Spinal cord (tissue), 10 donors: ENCODE measurements at places on chromosomes 3 and 15.
A peak's percentile ranks its signal among the peaks of the same experiment; 100 is the strongest.

- DNase-seq = no peak
Observed at GRCh38 chr15:89072277-89072869, 15.9 kb upstream of the ABHD2 start.

- no peak for DNase-seq
Observed at GRCh38 chr3:35817216-35817615, 177.9 kb downstream of the ARPP21 start.

GRCh38 chr3:13025090-13025489 lies 48.1 kb downstream of the IQSEC1 start:
- DNase-seq = no peak

- DNase-seq = peak; percentile 83
Observed at GRCh38 chr3:65732051-65732935, 306.4 kb downstream of the MAGI1 start.

DNA sequence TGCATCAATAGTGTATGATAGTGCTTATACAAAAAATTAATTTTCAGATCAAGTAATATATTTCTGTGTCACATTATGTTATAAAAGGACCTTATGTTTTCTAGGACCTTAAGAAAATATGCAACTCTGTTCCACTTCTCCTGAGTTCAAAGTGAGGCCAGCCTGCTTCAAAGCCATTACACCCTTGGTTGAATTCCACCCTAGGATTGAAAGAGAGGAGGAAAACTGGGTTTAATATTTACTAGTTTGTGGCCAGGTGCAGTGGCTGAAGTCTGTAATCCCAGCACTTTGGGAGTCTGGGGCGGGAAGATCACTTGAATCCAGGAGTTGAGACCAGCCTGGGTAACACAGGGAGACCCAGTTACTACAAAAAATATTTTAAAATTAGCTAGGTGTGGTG lies 32.9 kb upstream of the NR1I2 start:
- DNase-seq = no peak

DNA sequence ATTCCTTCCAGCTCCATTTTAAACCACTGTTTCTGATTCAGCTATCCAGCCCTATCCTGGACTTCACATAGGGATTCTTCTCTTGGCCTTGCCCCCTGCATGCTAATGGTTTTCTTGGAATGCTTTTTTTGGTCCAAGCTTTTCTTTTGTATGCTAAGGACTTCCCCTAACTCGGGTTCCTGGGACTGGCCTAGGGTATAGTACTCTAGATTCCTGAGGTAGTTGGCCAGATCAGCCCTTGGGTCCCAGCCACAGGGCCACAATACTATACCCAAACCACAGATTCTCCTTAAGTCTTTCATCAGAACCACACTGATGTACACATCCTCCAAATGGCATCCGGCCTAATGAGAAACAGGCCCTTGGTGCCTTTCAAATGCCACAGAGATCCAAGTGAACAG lies 2.8 kb downstream of the FYCO1 start:
- DNase-seq = no peak

- no peak for DNase-seq
Observed at GRCh38 chr3:123281929-123282328, 80.2 kb downstream of the SEC22A start.

GRCh38 chr3:88661433-88661824 lies 446.0 kb upstream of the EPHA3 start:
- no peak for DNase-seq

DNA sequence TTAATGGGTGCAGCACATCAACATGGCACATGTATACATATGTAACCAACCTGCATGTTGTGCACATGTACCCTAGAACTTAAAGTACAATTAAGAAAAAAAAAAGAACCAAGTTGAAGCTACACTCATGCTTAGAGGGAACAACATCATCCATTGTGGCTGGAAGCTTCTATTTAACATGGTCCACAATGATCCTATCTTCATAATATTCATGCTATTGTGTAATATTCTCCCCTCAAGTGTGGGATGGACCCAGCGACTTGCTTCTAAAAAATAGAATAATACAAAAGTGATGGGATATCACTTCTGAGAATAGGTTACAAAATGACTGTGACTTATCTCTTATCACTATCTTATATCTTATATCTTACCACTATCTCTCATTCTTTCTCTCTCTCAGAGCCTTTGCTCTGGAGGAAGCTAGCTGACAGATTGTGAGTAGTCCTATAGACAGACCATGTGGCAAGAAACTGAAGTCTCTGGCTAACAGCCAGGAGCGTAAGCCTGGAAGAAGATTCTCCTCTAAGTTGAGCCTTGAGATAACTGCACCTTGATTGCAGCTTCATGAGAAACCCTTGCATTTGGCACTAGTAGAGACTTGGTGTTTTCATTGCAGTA lies 198.5 kb upstream of the MRPL3 start:
- DNase-seq = no peak

DNA sequence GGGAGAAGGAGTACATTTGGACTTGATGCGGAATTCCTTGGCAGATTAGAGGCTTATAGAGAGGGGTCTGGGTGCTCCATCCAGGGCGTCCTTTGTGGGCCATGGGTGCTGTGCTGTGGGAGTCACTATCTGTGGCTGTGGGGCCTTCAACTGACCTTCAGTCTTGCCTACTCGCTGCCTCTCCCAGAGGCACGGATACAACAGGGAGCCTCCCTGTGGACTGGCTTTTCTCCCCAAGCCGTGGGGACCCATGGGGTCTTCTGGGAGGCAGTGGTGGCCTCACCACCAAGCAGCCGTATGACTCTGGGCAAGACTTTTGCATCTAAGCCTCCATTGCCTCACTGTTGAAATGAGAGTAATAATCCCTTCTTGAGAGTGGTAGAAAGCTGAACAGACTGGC lies 83.9 kb downstream of the PDCD6IP start:
- no peak for DNase-seq

DNA sequence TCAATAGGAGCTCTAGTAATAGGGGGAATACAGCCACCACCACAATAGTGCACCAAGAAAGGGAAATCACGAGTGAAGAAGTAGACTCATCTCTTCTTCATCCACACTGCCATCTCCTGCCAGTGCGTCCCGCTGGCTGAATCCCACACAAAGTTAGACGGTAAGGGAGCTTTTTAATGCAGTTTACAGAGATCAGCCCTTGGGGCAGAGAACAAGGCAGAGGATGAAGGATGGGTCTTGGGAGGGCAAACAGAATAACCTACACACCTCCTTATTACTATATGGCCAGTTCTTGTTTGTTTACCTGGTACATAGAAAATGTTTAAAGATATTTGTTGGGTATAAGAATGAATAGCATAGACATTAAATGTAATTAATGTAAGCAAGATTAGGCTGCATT lies 11.0 kb upstream of the DPH6 start:
- no peak for DNase-seq

DNA sequence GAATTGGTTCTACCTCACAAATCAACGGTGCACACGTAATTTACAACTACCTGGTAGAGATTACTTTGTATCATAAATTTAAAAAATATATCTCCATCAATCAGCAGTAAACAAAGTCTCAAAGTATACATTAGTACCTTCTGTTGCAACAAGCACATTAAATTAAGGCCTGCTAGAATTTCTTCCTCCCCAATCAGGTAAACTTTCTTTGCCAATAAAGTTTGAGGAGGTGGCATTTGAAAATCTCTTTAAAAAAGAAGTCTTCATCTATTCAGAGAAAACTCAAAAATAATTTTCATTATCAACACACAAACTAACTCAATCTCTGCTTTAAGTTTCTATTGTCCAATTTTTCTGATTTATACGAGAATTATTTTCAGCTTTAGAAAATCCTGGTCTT lies 4.4 kb downstream of the CCNL1 start:
- no peak for DNase-seq

DNA sequence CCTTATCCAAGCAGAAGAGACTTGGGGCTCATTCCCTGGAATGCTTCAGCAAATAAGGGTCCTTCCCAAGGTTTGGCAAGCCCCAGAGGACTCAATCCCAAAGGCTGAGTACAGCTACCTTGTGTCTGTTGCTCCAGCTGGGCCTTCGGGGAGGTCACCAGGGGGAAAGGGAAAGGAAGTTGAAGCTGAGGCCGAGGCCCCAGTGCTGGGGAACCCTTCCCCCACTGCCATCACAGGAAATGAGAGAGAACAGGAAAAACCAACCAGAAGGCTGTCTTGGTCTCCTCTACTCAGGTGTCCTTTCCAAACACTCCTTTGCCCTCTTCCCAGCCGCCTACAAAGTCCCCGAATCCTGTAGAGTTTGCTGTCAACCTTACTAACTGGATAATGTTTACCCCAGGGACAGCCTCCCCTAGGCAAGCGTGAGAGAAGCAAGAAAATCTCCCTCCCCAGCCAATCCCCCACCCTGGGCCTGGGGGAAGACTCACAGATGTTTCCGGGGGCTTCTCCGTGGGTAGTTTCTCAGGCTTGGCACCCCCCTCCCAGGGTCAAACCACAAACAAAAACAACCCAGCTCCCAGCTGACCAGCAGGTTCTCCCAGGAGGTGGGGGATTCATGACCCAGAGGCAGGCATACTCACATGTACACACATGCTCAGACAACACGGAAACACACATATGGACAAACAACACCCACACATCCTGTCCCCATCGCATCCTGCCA lies 5.5 kb downstream of the CSRNP1 start:
- DNase-seq = peak; percentile 37

DNA sequence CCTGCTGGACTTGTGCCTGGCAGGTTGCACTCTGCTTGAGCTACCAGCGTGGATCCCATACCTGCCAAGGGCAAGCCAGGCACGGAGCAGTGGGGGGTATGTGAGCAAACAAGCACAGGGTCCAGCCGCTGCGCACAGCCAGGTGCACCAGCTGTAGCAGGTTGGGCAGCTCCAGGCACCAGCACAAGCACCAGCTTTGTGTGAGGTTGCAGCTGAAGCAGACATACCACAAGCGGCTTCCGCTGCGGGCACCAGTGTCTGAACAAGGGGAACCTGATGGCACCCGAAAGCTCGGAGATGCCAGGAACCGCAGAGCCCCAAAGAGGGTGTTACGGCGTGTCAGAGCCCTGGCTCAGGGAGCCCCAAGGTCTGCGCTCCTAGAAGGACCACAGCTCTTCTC lies 472.7 kb upstream of the ARL6 start:
- DNase-seq = no peak

- peak; percentile 46 for DNase-seq
Observed at GRCh38 chr3:128878556-128879124, 780 bp upstream of the ACAD9 start.

DNA sequence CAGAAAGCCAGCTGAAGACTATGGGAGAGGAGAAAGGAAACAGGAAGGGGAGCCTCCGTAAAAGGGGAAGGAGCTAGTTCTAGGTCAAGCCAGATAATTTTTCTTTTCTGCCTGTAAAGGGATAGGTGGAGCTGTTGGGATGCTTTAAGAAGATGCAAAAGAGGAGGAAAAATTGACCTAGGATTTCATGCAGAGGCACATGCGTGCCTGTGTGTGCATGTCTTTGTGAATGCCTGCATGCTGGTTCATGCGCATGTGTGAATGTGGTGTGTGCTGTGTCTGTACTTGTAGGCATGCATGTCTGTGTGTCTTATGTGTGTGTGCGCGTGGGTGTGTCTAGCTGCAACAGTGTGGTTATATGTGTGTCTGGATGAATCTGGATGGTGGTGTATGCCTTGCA lies 27.3 kb downstream of the CCDC33 start:
- no peak for DNase-seq

- DNase-seq = no peak
Observed at GRCh38 chr3:78611278-78611677, 1156.5 kb downstream of the ROBO1 start.

GRCh38 chr15:81054236-81054635 lies 53.5 kb downstream of the TLNRD1 start:
- DNase-seq = no peak

- DNase-seq = no peak
Observed at GRCh38 chr15:43325039-43325684, 5.2 kb downstream of the LCMT2 start.

DNA sequence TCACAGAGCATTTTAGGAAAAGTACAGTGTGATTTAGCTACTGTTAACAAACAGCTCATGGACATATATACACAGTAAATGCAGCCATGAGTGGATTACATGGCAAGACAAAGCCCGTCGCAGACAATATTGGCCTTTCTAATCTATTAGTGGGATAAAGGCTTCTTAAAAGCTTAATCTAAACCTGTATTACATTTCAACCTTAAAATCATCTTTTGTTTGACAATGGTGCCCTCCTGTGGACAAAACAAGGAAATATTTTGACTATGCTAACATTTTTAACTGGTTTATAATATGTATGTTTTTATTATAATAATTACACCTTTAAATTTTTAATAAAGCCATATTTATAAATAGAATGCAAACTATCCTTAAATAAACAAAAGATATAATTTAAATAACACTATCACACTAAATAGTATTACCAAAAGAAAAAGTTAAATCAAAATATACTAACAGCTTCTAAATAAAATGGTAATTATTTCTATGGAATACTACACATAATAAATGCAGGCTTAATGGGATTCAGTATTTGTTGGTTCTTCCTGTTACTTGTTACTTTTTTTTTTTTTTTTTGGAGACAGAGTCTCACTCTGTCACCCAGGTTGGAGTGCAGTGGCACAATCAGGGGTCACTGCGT lies 38.6 kb downstream of the TAFA4 start:
- peak; percentile 42 for DNase-seq

DNA sequence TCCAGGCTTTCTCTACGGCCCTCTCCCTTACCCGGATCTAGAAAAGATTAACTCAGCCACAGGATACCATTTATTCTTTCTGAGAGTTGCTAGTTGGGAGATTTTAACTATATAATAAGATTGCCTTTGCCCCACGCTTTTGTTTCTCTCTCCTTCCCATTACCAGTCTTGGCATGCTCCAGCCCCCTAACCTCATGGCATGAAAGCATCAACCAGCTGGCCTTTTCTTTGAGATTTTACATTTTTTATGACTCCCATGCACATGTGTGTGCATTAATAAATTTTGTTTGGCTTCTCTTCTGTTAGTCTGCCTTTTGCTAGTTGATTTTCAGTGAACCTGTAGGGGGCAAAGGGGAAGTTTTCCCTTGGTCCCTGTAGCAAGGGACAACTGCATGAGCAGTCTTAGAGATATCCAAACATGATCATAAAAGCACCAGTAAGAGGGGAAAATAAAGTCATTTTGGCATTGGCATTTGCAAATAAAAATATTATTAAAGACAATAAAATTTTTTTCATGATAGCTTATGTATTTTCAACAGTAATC lies 73.6 kb downstream of the OXSM start:
- no peak for DNase-seq

DNA sequence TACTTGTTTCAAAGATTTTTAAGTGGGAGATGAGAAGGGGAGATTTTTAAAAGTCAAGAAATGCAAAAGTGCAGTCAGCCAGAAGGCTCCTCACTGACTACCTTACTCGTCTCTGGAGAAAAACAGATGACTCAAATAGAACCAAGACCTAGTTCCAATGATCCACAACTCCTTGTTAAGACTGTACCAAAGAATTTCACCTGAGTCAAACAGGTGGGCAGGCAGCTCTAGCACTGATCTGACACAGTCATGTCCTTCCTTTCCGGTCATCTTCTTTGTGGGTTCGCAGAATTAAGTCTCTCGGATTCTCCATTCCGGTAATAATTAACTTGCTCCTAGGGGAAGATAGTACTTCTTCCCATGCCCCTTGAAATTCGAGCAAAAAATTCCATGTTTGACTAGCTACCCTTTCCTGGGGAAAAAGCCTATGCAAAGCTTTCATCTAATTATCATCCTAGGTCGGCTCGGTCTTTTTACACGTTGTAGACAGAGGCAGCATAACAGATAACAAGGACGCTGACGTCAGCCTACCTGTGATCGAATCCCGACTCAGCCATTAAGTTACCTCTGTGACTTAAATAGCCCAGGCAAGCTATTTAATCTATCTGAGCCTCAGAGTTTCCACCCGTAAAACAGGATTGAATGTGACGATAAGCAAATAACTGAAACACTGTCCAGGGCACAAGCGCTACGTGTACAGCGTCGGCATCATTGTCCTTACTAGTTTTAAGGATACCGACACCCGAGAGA lies 758 bp downstream of the SELENOK start:
- no peak for DNase-seq

- peak; percentile 93 for DNase-seq
Observed at GRCh38 chr15:57561041-57561711, 30.5 kb upstream of the MYZAP start.
